ENCODE measurements at places on chromosomes 5 and 9.

- DNase-seq = no peak
These were observed 101.2 kb upstream of the TRIM32 start for GRCh38 chr9:116585896-116586295.

- DNase-seq = no peak
These were observed 51.9 kb upstream of the IQGAP2 start for GRCh38 chr5:76351176-76351575.

- DNase-seq = peak; percentile 90
These were observed 2.2 kb downstream of the AKNA start for GRCh38 chr9:114385397-114386181.

DNA sequence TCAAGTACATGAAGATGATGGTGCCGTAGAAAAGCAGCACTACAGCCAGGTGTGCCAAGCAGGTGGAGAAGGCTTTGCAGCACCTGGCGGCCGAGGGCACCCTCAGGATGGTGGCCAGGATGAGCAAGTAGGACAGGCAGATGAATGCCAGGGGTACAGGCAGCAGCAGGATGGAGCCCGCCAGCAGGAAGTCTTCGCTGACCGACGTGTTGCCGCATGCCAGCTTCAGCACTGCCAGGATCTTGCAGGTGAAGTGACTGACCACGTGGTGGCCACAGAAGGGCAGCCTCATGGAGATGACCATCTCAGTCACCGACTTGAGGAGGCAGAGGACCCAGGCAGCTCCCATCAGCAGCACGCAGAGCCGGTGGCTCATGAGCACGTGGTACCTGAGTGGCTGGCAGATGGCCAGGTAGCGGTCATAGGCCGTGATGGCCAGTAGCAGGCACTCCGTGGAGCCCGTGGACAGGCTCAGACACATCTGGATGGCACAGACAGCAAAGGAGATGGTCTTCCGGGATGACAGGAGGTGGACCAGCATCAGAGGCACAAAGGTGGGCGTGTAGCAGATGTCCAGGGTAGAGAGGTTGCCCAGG, 482 bp downstream of the OR13J1 start:
- no peak for DNase-seq

DNA sequence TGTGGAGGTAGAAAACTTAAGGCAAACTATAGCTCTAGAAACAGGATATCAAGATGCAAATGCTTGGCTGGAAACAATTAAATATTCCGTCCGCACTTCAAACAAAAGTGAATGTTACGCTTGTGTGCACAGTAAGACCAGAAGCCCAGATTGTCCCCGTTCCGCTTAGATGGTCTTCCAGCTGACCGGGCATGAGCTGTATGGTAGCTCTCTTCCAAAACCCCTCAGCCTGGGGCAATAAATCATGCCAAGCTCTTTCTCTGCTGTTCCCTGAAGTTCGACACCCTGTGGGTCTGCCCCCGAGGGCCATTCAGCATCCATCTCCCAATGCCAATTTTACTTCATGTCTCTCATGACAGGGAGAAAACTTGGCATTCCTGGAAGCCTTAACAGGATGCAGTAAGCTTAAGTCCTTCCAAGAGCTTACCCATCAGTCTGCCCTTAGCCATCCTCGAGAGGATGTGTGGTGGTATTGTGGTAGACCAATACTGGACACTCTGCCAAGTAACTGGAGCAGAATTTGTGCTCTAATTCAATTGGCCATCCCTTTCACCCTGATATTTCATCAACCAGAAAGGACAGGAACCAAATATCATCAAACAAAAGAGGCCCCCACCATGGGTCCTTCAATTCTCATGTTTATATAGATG, 70.7 kb upstream of the RANBP6 start:
- DNase-seq = no peak

DNA sequence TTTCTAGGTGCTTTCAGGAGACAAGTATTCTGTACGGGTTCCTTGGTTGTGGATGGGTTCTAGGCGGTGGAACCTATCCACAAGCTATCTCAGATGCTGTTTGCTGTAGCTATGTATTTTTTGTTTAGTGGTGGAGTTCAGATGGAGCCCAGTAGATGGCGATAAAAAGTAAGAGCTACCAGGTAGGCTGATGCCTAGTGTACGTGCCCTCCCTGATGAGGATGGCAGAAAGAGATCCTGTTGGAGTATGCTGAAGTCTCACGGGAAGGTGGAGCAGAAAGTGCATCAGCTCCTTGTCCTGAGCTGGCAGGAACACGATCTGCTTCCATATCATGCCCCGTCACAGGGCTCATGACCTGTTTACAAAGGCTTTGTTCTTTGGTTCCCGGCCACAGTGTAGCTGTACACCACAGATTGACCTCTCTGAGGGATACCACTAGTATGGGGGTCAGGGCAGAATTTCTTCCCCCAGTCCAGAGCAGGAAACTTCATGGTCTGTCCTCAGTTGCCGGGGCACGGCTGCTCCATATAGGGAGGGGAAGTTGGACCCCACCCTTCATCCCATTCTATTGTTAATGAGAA, 12.6 kb upstream of the UGT3A2 start:
- peak; percentile 13 for DNase-seq

DNA sequence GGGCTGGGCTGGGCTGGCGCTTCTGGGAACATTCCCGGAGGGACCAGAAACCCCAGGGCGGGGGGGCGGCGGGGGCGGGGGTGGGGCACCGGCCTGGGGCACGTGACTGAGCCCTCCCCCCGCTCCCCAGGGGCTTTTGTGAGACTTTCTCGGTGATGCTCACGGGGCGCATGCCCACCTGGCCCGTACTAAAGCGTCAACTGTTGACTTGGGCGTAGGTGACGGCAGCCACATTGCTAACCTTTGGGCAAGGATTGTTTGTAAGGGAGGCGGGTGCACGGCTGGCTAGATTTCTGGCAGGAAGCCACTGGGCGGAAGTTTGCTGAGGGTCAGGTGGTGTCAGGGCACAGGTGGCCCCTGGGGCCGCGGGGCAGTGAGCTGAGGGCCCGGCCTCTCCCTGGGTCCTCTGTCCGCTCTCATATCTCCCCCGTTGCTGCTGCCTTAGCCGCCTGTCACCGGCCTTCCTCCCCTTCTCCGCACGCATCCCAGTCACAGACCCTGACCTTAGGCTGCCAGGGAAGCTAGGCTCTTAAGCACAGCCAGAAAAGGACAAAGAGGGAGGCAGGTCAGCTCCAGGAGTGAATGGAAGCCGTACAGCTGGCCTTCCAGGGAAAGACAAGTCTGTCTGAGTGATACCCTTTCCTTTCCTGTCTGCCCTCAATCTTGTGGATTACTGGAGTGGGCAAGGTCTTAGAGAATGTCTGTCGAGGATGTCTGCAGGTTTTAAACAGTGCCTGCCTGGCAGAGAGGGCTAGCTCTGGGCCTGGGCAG, 812 bp downstream of the CACFD1 start:
- no peak for DNase-seq

GRCh38 chr9:840343-840742, 1.2 kb upstream of the DMRT1 start:
- no peak for DNase-seq

- no peak for DNase-seq
These were observed 13.5 kb upstream of the NDFIP1 start for GRCh38 chr5:142095035-142095434.

DNA sequence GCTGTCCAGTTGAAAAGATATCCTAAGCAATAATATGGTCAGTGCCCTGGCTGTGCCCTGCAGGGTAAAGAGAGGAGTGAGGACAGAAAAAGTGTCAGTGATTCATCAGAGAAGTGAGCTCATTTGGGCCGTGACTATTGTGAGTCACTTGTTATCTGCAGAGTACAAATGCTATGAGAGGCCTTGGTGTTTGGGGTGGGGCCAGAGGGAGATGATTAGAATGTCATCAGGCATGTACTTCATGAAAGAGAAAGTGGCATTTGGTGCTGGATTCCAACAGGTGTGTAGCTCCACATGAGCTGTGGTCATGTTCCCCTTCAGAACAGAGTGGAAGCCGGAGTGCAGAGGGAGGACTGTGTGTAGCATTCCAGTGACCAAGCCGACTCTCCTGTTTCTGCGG, 174.1 kb downstream of the KDM4C start:
- no peak for DNase-seq

- DNase-seq = no peak
These were observed 108.5 kb downstream of the C9orf152 start for GRCh38 chr9:110099236-110100095.

DNA sequence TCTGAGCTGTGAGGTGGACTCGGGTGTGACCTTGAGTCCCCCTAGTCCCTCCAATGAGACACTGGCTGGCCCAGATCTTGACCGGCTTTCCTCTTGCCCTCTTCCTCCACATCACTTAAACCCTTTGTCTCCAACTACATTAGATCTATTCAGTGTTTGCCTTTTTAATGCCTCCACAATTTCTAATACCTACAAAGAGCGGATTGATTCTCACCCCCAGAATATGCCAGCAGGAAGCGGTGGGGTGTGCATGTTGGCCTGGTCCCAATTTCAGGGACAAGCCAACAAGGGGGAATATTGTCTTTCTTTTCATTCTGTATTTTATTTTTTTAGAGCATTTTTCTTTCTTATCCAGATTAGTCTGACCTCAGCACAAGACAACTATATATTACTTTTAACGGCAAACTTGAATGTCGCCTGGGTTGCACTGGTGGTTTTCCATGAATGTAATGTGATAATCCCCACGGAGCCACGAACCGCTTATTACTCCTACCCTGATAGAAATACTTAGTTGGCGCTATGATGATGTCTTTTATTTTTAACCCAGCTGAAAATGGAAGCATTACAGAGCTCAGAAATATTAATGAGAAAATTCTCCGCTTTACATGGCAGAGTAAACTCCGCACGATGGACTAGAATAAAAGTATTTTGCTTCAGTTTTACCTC, 68.5 kb upstream of the MYO10 start:
- DNase-seq = no peak

- no peak for DNase-seq
These were observed 35.4 kb downstream of the PNPLA7 start for GRCh38 chr9:137514691-137515337.

DNA sequence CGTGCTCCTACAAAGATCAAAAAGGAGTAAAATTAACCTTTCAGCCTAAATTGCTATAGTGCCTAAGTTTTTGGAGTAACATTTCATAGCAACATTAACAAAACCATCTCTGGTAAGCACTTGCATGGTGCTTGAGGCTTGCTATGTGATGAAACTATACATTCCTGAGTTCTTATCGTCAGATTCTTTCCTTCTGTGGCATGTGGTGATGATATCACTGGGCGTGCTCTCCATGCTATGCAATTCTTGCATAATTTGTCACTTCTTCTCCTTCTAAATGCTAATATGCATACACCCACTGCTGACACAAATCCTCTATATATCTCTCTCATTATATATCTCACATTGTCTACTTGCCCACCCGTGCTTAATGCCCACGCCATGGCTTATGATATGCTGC, 2019.9 kb downstream of the MAT2B start:
- no peak for DNase-seq

DNA sequence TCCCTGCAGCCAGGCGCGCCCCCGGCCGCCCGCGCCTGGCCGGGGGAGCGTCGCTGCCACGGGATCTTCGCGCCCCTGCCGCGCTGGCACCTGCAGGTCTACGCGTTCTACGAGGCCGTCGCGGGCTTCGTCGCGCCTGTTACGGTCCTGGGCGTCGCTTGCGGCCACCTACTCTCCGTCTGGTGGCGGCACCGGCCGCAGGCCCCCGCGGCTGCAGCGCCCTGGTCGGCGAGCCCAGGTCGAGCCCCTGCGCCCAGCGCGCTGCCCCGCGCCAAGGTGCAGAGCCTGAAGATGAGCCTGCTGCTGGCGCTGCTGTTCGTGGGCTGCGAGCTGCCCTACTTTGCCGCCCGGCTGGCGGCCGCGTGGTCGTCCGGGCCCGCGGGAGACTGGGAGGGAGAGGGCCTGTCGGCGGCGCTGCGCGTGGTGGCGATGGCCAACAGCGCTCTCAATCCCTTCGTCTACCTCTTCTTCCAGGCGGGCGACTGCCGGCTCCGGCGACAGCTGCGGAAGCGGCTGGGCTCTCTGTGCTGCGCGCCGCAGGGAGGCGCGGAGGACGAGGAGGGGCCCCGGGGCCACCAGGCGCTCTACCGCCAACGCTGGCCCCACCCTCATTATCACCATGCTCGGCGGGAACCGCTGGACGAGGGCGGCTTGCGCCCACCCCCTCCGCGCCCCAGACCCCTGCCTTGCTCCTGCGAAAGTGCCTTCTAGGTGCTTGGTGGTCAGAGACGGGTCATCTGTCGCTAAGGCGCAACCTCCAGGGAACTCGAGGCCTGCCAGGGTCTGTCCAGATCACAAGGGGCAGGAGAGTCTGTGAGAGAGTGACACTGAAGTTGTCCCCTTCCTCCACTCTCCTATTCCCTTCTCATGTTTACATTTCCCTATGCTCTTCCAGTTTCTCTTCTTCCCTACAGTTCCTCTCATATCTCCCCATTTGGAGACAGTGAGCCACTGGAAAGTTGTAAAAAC, 1.3 kb downstream of the GPR150 start:
- peak; percentile 60 for DNase-seq

- DNase-seq = peak; percentile 58
These were observed 674 bp downstream of the TMEM38B start for GRCh38 chr9:105694848-105695581.

GRCh38 chr9:21513431-21513830, 31.3 kb upstream of the IFNE start:
- no peak for DNase-seq

- no peak for DNase-seq
These were observed 144.7 kb downstream of the PCSK1 start for GRCh38 chr5:96288166-96288844.

DNA sequence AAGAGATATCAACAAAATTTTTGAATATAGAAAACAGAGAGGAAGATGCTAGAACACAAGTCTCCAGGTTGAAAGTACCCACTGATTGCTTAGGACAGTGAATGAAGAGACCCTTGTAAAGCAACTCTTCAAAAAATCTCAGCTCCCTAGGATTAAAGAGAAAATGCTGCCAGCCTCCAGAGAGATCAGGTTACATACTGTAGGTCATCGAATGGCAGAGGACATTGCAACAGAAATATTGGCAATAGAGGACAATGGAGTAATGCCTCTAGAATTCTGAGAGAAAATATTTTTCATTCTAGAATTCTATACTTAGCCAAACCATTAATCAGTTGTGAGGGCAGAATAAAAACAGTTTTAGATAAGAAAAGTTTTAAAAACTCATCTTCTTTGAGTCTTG, 43.1 kb upstream of the ELL2 start:
- no peak for DNase-seq

- DNase-seq = no peak
These were observed 370.4 kb downstream of the GLIS3 start for GRCh38 chr9:3929345-3930047.

DNA sequence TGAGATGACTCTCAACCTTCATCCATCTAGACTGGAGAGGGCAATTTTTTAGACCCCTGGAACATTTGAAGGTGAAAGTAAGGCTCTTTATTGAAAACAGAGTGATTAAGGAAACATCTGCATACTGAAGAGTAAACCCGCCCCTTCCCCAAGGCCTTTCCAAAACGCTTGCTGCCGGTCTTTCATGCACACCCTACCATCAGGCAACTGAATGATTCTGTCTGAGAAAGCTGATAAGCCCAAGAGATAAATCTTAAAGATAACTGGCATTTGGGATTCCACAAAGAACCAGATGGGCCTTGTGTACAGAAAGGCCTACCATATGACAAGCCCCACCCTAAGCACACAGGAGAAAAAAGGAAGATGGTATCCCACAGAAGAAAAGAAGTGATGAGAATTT, 54.4 kb upstream of the PIK3R1 start:
- no peak for DNase-seq

- no peak for DNase-seq
These were observed 607.0 kb downstream of the PDE4D start for GRCh38 chr5:59286510-59286909.

- no peak for DNase-seq
These were observed 335.5 kb downstream of the FBXL7 start for GRCh38 chr5:15835514-15835913.
